ENCODE measurements at places on chromosomes 16 and 17.
A peak's percentile ranks its signal among the peaks of the same experiment; 100 is the strongest.

DNA sequence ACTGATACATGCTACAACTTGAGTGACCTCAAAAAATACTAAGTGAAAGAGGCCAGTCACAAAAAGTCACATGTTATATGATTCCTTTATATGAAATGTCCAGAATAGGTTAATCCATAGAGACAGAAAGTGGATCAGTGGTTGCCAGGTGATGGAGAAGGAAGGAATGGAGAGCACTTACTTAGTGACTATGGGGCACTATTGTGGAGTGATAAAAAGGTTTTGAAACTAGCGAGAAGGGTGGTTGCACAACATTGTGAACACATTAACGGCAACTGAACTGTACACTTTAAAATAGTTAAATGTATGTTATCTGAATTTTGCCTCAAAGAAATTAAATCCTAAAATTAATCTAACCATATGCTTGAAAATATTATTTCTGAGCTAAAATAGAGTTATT lies 25.9 kb downstream of the AMFR start:
- no peak for DNase-seq

GRCh38 chr16:1037394-1038257 lies 34.9 kb upstream of the SSTR5 start:
- DNase-seq = no peak

DNA sequence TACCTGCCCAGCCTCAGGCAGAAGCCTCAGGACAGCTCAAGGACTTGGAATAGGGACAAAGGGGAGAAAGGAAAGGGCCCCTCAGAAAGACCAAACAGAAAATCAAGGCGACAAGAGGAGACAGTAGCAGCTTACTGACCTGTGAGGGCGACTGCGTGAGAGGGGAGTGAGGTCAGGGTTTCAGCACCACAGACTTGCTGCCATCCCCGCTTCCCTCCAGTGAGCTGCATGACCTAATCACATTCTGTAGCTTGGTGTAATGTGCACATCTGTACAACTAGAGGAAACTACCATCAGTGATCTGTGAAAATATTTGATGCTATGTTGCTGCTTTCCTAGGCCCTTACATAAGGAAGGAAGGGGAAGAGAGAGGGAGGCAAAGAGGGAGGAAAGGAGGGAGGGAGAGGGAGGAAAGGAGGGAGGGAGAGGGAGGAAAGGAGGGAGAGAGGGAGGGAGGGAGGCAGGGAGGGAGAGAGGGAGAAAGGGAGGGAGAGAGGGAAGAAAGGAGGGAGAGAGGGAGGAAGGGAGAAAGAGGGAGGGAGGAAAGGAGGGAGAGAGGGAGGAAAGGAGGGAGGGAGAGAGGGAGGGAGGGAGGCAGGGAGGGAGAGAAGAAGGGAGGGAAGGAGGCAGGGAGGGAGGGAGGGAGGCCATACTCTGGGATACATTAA lies 404.9 kb upstream of the CDH5 start:
- no peak for DNase-seq

- DNase-seq = peak; percentile 36
These were observed 15.8 kb upstream of the EXOSC6 start for GRCh38 chr16:70267516-70267915.

GRCh38 chr16:24146518-24146917 lies 109.6 kb upstream of the CACNG3 start:
- DNase-seq = no peak

All from inflammatory macrophage treated with lipopolysaccharide for 4 hours (primary cell).